ENCODE measurements at places on chromosomes 13 and 19. TPM values are rescaled to one million over a fixed set of nuclear protein-coding genes. Genes with fewer than 3 reads are reported as not detected.

PSG2 gene
- total RNA-seq = not detected

CHST8 gene
- 0.35 TPM for total RNA-seq

SHC2 gene
- 61.7 TPM for total RNA-seq

ADM5 gene
- 0.73 TPM for total RNA-seq

MATK gene
- not detected for total RNA-seq

ZNF580 gene
- 62.3 TPM for total RNA-seq

ZIC5 gene
- total RNA-seq = 8.8 TPM

STARD13 gene
- 64.8 TPM for total RNA-seq

UNC13A gene
- 1.3 TPM for total RNA-seq

CLEC4M gene
- not detected for total RNA-seq

SCAMP4 gene
- total RNA-seq = 79.4 TPM

CPT1C gene
- total RNA-seq = 44.2 TPM

CSNK1G2 gene
- total RNA-seq = 72.2 TPM

CCDC61 gene
- 12.4 TPM for total RNA-seq

OSCAR gene
- 0.32 TPM for total RNA-seq

BRD4 gene
- total RNA-seq = 143 TPM

Data from osteocyte (in vitro differentiated cells).